ENCODE measurements at places on chromosomes 6 and 20.

DNA sequence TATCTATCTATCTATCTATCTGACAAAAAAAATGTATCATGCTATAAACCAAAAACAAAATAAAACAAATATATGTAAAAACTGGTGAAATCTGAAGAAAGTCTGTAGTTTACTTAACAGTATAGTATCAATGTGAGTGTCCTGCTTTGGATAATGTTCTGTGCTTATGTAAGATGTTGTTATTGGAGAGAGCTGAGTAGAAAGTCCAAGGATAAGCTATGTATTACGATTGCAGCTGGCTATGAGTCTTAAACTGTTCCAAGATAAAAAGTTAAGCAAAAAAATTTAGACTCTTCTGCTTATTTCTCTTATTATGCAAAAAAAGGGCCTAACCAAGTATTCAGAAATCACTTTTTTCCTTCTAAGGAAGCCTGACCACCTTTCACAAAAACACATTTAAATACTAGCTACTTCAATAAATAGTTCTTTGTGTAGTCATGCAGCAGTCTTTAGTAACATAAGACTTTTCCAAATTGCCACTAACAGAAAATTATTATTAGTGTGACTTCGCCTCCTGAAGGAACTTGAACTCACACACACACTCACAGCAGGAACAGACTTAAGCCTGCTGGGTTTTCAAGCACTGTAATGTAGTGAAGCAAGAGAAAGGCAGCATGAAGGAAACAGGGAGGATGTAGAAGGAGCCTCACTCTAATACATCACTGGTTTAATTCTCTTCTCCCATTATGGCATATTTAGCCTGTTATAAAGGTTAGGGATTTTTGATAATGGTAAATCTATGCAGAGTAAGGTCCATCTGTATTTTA, 265.8 kb upstream of the GJE1 start:
- DNase-seq = no peak

GRCh38 chr6:118776607-118777549, 117.1 kb upstream of the ASF1A start:
- DNase-seq = peak; percentile 35

- no peak for DNase-seq
Measured at GRCh38 chr6:13372076-13372475, 43.7 kb upstream of the TBC1D7 start.

- no peak for DNase-seq
Measured at GRCh38 chr20:18506744-18507143, 996 bp upstream of the SEC23B start.

DNA sequence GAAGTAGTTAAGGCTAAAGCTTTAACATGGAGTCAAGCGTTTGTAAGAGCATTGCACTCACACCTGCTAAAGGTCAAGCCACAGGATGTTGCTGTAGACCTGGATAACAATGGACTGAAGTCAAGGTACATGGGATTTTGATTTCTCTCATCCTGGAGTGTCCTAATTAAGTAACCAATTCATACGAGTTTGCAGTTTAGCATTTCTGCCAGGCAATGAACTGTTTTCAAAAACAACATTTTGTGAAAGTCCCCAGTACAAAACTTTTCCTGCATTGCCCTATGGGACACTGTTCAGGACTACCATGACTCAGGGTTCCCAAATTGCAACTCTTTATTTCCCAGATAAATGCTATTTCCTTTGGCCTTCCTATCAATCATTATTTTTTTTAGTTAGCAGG, 17.4 kb upstream of the SIRPB1 start:
- DNase-seq = no peak

- no peak for DNase-seq
Measured at GRCh38 chr6:158020272-158020711, 38.6 kb downstream of the SYNJ2 start.

DNA sequence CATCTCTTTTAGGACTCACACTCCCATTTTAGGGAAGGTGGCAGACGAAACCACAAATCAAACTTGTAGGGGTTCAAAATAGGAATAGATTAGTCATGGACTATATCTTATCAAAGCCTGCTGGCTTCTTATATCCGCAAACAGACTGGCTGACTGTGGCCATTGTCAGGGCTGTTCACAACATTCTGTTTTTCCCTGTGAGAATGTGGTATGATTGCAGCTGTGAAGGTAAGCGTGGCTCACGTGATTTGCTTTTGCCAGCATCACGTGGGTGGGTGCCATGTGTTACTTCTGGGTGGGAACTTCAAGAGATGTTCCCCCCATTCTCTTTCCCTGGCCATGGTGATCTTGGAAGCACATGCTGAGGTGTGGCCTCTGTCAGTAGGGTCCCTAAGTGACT, 5.9 kb downstream of the IP6K3 start:
- no peak for DNase-seq

DNA sequence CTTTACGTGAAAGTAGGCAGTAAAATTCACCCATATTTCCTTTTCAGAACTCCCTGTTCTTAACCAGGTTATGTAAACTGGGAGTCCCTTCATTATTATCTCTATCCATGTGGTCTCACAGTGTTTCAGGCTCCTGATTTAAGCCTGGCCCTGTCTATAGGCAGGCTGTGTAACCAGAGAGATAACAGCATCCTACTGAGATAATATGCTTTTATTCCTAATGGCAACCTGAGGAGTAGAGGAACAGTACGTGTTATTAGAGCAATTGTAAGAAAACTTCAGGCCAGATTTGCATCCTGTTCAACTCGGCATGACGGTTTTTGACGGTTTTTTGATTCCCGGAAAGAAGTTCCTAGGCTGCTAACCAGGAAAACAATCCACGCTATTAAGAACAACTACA, 16.9 kb downstream of the FUT9 start:
- DNase-seq = no peak

DNA sequence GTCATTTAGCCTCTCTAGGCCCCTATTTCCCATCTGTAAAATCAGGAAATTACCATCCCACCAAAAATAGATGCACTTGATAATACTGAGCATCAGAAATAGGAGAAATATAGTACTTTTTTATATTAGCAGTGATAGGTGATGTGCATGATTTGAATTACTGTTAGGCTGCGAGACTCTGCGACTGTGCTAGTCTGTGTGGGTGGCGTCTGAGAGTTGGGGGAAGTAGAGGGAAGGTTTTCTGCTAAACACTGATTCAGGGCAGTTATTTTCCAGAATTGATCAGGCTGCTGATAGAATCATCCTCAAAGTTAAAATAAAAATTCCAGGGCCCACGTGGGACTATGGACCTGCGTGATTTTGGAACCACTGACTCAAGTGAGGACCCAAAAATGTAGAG, 60.4 kb upstream of the ARMH2 start:
- no peak for DNase-seq

DNA sequence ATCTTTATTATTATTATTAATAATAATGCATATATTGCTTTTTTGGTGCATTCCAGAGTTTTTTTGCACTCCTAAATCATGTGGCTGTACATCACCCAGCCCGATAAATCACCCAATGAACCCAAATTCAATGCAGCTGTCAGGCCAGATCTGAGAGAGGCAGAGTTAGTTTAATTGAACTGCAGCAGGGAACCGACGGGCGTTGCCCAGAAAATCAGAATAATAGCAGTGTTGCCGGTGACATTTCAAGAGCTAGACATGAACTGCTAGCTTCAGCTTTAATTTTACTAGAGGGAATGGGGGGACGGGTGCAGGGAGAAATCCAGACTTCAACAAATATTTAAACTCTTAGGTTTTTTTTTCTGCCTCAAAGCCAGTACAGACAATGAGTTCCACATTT, 135.0 kb downstream of the CLIC5 start:
- DNase-seq = no peak

- DNase-seq = no peak
Measured at GRCh38 chr6:108193131-108193530, 27.3 kb downstream of the NR2E1 start.

DNA sequence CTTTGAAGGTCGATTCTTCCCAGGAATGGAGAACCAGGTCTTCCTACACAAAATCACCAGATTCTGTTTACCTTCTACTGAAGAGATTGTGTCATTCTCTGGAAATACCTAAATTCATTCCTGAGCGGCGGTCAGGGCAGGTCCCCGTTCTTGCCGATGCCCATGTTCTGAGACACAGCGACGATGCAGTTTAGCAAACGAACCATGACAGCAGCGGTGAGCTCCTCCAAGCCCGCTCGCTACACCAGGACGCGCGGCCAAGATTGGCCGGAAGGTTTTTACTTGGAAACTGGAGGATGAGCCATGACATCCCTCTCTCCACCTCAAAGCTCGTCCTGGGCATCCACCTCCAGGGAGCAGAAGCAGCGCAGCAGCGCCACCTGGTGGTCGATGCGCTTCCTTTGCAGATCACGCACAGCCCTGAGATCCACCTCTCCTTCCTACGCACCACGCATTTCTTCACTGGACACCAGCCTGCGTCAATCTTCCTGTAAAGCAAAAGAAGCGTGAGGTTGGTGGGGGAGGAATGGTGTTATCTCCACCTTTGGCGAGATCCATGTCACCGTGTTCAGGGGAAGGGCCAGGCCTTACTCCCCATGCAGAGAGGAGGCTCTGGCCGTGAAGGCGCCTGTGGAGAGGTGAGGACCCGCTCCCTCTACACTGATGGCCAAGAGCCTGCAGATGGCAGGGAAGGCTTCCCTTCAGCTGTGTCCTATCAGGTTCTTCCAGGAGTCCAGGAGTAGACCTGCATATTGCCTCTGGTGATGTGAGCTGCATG, 9.9 kb upstream of the HLA-B start:
- DNase-seq = peak; percentile 75

DNA sequence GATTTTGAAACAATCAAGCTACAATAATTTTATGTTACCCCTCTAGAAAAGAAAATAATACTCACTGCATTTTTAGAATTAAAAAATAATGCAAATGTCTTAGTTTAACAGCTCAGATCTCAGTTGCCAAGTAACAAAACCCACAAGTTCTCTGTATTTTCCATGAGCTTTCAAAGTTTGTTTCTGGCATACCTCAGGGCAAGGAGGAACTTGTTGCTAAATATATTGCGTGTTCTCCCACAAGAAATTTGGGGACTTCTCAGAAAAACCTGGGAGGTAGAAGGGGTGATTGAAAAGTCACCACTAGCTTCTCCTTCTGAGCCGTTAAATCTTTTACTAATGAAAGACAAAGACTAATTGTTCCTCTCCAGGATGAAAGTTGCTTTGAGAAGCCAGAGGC, 236.8 kb upstream of the MARCKS start:
- no peak for DNase-seq

DNA sequence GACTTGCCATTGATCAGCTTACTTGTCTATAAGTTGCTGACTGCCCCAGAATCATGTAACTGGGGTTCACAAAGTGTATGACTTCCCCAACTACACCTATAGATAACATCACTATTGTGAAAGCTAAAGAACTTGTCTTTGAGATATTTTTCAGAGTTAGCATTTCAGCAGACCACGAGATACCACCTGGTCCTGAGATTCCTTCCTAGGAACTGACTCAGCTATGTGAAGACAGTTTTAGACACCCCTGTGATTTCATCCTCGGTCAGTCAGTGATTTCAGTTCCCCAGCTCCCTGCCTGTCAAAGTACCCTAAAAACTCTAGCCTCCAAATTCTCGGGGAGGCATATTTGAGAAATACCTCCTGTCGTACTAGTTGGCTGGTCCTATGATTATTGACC, 62.4 kb downstream of the TXNDC5 start:
- DNase-seq = no peak

- DNase-seq = no peak
Measured at GRCh38 chr6:2639167-2639566, 111.6 kb downstream of the MYLK4 start.

DNA sequence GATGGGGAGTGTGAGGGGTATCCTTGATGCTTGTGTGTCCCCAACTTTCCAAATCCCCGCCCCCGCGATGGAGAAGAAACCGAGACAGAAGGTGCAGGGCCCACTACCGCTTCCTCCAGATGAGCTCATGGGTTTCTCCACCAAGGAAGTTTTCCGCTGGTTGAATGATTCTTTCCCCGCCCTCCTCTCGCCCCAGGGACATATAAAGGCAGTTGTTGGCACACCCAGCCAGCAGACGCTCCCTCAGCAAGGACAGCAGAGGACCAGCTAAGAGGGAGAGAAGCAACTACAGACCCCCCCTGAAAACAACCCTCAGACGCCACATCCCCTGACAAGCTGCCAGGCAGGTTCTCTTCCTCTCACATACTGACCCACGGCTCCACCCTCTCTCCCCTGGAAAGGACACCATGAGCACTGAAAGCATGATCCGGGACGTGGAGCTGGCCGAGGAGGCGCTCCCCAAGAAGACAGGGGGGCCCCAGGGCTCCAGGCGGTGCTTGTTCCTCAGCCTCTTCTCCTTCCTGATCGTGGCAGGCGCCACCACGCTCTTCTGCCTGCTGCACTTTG, at the start of gene TNF:
TNF (plus strand) TSS at position 231 of the 567 bp plus-strand sequence; CDS start at position 408, 177 bp downstream.
- DNase-seq = no peak

DNA sequence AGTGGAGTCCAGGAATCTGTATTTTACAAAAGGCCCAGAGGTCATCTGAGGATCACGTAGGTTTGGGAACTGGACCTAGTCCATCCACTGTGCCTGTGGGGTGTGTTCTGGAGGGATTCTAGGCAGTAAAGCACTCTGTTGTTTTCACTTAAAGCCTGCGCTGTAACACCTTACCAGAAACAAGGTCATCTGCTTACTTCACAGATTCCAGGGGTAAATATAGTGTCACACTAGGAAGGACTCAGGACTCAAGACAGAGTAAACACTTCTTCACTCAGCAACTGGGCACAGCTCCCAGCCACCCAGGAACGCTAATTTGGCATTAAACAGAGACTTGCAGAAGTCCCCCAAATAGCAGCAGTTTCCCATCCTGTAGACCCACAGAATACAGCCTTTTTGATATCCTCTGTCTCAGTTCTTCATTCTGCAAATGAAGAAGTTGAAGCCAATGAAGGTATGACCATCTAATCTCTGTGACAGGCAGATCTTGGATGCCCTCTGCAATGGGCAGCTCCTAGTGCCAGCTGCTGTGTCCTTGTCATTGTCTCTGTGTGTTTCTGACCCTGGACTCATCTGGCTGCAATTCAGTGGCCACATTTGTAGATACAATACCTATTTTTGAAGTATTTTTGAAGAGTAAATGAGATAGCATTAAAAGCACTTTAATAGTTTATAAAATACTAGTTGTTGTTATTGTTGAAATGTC, 129.1 kb downstream of the SLC24A3 start:
- no peak for DNase-seq

DNA sequence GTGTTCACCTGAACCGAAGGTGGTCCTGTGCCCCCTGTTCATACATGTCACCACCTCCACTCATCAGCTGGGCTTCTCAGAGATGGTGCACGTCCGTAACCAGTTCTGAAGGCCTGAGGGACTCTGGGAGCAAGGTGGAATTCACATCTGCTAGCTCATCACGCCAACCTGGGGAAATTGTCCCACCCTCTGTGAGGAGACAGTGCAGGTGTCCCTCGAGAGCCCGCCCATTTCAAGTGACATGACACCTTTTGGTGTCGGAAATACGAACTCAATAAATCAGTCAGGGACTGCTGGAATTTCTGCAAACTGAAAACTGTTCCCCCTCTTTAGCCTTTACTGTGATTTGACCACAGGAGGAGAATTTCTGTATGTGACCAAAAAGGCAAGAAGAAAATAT, 99.4 kb downstream of the SYNDIG1 start:
- no peak for DNase-seq

DNA sequence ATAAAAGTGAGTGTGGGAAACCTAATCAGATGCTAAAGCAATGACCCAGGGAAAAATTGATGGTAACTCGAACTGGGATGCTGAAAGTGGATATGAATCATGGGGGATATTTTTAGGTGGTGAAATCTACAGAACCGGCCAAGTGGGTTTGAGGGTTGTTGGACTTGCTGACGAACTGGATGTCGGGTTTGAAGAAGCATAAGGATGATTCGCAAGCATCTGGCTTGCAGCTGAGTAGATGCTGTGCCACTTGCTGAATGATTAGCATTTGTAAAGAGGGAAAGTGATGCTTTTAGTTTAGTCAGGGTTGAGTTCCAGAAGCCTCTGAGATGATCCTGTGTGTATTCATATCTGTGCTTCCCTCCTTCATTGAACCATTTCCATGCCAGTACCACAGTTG, 54.9 kb downstream of the UBR2 start:
- DNase-seq = no peak

Measured in frontal cortex (tissue), 4 donors.